Right atrium auricular region (tissue), 2 donors: ENCODE measurements at places on chromosomes 5 and 9.

GRCh38 chr9:6149315-6149714, 66.3 kb upstream of the IL33 start:
- DNase-seq, result no peak

DNA sequence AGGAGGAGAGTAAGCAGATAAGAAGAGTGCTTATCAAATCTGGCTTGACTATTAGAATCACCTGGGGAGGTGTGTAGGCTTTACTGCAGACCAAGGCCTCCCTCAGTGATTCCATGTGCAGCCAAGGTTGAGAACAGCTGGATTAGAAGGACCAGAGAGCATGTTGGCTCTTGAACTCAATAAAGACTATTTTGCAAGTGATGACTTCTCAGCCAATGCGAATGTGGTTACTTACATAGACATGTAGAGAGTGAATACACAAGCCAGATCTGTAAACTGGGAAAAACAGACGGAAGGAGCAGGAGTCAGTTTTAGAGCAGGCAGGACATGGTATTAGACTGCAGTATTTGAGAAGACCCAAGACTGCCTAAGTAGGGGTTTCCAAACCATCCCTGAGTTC, 48.5 kb downstream of the MAMDC2 start:
- no peak for DNase-seq

DNA sequence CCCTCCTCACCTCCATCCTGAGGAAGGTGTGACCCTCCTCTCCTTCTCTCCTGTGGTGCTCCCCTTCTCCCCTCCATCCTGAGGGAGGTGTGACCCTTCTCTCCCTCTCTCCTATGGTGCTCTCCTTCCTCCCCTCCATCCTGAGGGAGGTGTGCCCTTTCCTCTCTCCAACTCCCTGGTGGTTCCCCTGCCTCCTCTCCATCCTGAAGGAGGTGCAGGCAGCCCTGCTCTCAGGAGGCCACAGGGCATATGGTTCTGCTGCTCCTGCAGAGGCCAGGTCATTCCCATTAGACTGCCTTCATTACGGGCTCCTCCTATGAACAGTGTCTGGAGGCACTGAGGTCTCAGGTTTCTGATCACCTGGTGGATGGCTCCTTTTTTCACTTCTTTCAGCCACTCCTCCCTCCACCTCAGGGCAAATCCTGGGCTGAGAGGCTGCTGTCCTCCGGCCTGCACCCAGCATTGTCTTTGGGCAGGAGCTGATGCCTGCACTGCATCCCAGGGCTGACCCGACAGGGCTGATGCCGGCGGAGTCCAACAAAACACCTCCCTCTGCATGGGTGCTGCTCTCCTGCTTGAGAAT, 197.1 kb downstream of the MED10 start:
- no peak for DNase-seq

GRCh38 chr9:107548298-107549142, 59.0 kb upstream of the KLF4 start:
- peak; percentile 81 for DNase-seq

DNA sequence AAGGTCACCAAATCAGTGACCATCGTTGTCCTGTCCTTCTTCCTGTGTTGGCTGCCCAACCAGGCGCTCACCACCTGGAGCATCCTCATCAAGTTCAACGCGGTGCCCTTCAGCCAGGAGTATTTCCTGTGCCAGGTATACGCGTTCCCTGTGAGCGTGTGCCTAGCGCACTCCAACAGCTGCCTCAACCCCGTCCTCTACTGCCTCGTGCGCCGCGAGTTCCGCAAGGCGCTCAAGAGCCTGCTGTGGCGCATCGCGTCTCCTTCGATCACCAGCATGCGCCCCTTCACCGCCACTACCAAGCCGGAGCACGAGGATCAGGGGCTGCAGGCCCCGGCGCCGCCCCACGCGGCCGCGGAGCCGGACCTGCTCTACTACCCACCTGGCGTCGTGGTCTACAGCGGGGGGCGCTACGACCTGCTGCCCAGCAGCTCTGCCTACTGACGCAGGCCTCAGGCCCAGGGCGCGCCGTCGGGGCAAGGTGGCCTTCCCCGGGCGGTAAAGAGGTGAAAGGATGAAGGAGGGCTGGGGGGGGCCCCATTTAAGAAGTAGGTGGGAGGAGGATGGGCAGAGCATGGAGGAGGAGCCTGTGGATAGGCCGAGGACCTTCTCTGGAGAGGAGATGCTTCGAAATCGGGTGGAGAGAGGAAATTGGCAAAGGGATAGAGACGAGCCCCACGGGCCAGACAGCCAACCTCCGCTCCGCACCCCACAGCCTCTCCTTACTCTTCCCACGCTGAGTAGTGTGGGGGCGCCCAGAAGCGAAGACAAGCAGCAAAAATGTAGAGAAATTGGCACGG, 1.7 kb downstream of the RXFP3 start:
- no peak for DNase-seq

DNA sequence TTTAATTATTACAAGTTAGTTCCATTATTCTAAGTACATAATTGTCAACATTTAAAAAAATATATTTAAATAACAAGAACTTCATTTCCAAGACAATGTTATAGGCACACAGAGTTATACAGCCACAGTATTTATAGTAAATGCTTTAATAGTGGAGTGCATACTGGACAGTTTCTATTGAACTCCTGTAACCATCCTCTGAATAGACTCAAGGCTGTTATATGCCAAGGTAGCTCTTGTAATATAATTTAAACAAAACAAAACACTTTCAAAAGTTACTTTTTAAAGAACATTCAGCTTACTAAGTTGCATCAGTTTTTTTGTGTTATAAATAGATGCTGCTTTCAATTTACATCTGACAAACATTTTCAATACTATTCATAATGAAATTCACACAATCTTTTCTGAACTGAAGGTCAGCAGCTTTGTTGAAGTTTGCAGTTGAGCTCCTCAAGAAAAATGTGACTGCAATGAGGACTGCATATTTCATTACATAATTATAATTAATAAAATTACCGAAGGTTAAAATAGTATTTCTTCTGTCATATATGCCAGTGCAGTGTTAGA, 549.9 kb upstream of the CYLC2 start:
- DNase-seq, result no peak

DNA sequence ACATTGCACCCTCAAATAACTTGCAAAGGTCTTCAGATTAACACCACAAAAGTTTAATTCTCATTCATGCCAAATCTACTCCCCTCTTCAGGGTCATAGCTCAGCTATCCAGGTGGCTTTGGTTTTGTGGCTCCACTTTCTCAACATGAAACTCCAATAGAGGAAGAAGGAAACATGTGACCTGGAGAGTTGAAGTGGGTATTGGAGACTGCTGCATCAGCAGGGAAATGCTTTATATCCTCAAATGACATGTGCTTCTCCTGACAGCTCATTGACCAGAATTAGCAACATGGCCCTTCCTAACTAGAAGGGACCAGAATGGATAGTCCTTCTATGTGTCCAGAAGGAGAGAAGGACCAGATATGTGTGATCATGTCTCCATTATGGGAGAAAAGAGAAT, 73.6 kb downstream of the TLR4 start:
- DNase-seq, result no peak

DNA sequence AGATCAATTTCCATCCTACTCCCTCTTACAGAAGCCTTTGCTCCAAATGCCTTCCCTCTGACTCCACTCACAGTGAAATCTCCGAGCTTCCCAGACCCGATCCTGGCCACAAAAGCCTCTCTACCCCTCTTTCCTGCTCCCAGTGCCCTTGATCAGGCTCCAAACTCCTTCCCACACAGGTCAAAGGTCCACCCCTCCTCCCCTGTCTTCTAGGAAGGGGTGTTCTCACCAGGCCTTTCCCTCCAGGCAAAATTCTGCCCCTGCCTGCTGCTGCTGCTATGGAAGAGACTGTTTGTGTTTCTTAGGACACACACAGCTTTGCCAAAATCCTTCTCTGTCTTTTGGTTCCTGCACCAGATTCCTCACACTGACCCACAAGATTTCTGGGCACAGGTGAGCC, 85.8 kb upstream of the ALDH1A1 start:
- DNase-seq, result no peak

- DNase-seq, result no peak
Measured at GRCh38 chr9:131915181-131915580, 164.5 kb downstream of the MED27 start.

GRCh38 chr5:124707520-124707919, 38.9 kb downstream of the ZNF608 start:
- no peak for DNase-seq

GRCh38 chr5:68224509-68225187, 9.1 kb downstream of the PIK3R1 start:
- DNase-seq, result no peak

DNA sequence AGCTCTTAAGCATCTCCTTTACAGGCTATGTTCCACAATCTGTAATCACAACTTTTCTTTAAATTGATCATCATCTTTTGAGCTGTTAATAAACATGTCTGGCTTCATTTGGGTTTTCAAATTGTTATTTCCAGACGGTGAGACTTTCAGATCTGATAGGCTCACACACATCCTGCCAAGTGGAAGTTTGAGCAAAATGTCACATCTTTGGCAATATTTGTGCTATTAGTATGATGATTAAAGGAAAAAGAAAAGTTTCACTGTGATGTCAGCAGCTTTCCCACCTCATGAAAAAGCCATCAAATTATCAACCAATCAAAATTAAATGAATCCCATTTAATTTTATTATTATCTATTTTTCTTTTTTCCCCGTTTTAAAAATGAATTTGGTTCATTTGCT, 29.8 kb downstream of the SLC1A1 start:
- no peak for DNase-seq

DNA sequence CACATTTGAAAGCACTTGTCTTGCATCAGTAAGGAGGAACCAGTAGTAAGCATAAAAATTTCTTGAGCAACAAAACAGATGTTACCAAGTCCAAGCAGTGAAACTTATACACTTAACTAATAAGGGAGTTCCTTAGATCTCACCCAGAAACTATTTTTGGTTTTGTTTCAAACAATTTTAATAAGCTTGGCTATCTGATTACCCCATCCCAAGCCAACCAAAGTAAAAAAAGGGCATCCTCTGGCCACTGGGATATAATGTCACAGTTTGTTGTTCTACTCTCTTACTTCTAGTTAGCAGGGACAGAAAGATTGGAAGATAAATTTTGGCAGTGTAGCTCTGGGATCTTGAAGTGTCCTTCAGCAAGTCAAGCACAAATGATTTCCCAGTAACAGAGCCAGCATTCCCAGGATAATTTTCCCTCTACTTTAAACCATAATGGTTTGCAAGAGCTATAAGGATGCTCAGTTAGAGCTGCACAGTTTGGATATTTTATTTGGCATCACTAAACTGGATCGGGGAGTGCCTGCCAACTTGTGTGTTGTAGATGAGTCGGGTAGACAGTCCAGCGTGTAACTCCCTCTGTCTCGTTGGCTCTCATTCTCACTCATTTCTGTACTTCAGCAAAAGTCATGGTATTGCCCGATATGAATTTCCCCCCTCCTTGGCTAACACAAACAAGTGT, 161.9 kb upstream of the HMHB1 start:
- DNase-seq, result no peak

- DNase-seq, result no peak
Measured at GRCh38 chr9:116716438-116716837, 29.3 kb downstream of the TRIM32 start.

GRCh38 chr9:3957306-3957705, 342.6 kb downstream of the GLIS3 start:
- no peak for DNase-seq
